ENCODE measurements at places on chromosomes 3 and 15.
A peak's percentile ranks its signal among the peaks of the same experiment; 100 is the strongest.

GRCh38 chr3:127775398-127776109 lies 46.8 kb downstream of the MGLL start:
- DNase-seq, result no peak

GRCh38 chr3:83224101-83224868 lies 1462.8 kb upstream of the GBE1 start:
- no peak for DNase-seq

GRCh38 chr15:72180761-72181324 lies 16.7 kb downstream of the GRAMD2A start:
- no peak for DNase-seq

DNA sequence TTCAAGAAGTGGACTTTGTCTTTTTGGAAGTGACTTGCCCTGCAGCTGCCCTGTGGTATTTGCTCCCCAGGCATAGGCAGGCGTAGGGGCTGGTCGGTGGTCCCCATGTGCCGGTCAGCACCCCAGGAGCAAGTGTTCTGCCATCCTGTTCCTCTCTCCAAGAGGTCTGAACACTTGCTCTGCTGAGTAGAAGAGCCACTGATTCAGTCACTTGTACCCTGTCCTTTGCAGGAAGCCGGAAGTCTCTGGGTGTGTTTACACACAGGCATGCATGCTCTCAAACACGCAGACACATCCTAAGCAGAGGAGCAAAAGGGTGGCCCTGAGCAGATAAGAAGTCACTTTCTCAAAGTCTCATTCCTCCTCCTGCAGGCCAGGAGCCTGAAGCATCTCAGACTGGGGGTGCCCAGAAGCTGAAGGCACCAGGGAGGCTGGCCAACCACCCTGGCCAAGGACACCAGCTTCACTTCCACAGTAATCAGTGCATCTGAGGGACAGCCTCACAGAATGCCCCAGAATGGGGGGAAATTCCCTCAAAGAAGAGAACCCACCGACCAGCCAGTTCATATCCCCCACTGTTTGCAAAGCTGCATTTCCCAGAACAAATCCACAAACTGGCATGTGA lies 88.7 kb upstream of the POMGNT2 start:
- no peak for DNase-seq

- DNase-seq, result no peak
Observed at GRCh38 chr15:34582461-34583371, 735 bp downstream of the GOLGA8B start.

DNA sequence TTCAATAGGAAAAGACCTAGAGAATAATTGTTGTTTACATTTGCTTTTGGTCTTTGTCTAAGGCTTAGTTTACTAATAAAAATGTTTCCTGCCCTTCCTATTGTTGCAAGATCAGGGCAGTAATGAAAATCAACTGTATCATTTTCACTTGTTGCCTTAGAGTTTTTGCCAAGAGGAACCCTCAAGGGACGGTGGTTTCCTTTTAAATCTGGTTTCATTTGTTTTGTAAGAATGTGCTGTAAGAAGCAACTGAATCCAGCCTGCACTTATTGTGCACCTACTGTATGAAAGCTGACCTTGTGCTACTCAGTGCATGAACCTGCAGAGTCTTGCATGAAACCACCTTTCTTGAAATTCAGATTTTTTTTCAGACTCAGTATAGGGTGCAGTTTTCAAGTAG lies 5.3 kb downstream of the IGF1R start:
- no peak for DNase-seq

GRCh38 chr3:71786217-71786549 lies 1.2 kb upstream of the PROK2 start:
- DNase-seq, result no peak

GRCh38 chr3:105791919-105792786 lies 76.7 kb downstream of the CBLB start:
- peak; percentile 55 for DNase-seq

- no peak for DNase-seq
Observed at GRCh38 chr3:117602058-117602644, 892.6 kb downstream of the TUSC7 start.

DNA sequence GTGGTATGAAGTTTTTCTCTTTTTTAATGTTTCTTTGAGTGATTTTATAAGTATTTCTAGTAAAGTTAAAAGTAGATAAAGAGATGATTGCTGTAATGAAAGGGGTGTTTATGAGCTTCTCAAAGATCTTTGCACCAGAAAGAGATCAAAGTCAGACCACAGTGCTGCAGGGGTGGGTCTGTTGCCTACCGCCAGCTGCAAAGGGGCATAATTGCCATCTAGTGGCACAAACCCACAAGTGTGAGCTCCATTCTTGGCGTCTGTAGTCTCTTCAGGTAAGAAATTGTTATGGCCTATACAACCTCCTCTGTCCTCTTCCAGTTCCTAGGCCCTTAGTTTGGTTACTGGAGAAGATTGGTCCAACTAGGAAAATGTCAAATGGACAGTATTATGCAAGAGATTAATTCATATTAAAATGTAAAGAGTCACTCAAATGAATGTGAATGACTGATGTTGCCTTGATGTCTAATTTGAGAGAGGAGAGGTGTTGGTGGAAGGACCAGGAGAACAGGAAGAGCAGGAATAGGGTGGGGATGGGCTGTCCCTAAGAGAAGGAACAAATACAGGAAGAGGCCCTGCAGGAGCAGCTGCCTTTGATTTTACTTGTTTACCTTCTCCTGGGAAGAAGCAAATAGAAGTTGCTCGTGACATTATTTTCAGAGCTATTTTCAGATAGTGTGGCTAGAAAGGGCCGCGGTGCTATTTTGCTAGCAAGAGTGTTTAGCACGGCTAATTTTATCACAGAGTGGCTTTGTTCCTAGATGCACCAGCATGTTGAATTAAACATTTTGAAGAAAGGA lies 53.0 kb upstream of the GSK3B start:
- DNase-seq, result no peak

- DNase-seq, result no peak
Observed at GRCh38 chr3:127698691-127699415, 26.1 kb downstream of the ABTB1 start.

GRCh38 chr3:146968204-146968651 lies 363.1 kb upstream of the PLSCR5 start:
- peak; percentile 91 for DNase-seq

GRCh38 chr3:194368918-194369317 lies 625 bp downstream of the LRRC15 start:
- DNase-seq, result no peak

GRCh38 chr3:16841904-16842271 lies 42.9 kb upstream of the PLCL2 start:
- DNase-seq, result no peak
